ENCODE measurements at places on chromosomes 7 and 10.

DNA sequence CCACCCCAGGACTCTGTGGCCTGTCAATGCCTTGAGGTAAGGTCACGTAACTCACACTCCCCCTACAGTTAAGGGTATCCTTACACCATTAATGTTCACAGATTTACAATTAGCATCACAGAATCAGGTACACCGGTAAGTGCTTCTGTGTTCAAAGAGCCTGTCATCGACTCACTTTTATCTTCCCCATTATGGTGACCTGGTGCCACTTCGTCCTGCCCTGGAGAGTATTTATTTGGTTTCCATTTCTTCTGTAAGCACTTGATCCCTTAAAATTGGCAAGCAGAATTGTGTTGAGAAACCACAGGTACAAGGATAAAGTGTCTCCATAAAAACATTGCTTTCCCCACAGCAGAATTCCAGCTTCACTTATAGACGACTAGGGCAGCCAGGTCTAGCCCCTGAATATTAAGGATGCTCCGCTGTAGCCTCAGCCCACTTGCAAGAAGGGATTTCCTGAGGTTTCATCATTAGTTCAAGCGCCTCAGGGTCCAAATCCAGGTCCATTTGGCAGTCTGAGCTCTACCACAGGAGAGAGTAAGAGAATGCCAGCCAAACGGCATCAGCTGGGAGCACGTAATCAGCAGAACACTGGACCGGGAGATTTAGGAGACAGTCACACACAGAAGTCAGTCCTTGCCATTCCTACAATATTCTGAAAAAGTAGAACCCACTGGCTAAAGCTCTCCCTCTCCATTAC, 10.1 kb downstream of the ATXN7L1 start:
- DNase-seq = no peak

GRCh38 chr10:124336186-124336585, 82.5 kb downstream of the OAT start:
- DNase-seq = no peak

DNA sequence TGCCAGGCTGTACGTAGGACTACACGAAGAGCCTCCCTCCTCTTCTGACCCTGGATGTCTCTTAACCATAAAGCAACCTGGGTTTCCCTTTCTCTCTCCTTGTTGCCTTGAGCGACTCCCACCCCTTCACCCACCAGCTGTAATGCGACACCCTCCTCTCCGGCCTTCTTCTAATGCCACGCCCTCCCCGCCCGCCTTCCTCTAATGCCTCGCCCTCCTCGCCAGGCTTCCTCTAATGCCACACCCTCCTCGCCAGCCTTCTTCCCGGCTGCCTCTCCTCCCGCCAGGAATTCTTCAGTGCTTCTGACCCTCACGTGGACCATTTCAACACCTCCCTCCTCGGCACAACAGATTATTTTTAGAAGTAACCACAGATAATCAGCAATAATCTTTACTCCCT, 348.5 kb upstream of the SHH start:
- no peak for DNase-seq

DNA sequence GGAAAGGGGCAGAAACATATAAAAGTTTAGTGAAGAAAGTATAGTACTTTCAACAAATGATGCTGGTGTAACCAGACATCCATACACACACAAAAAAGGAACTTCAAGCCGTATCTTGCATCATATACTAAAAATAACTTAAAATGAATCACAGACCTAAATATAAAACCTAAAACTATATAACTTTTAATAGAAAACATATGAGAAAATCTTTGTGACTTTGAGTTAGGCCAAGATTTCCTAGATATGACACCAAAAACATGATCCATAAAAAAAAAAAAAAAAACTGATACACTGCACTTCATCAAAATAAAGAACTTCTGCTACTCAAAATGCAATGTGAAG, 40.9 kb downstream of the NUDCD3 start:
- DNase-seq = peak; percentile 68

GRCh38 chr10:101331956-101332355, 22.0 kb upstream of the BTRC start:
- no peak for DNase-seq

GRCh38 chr7:158355456-158356065, 232.1 kb downstream of the PTPRN2 start:
- DNase-seq = no peak

GRCh38 chr7:30920021-30920583, 8.4 kb downstream of the AQP1 start:
- peak; percentile 41 for DNase-seq

- DNase-seq = no peak
These were observed 48.6 kb upstream of the APBB1IP start for GRCh38 chr10:26389533-26389932.

GRCh38 chr7:7565746-7566650, 686 bp upstream of the MIOS start:
- no peak for DNase-seq

DNA sequence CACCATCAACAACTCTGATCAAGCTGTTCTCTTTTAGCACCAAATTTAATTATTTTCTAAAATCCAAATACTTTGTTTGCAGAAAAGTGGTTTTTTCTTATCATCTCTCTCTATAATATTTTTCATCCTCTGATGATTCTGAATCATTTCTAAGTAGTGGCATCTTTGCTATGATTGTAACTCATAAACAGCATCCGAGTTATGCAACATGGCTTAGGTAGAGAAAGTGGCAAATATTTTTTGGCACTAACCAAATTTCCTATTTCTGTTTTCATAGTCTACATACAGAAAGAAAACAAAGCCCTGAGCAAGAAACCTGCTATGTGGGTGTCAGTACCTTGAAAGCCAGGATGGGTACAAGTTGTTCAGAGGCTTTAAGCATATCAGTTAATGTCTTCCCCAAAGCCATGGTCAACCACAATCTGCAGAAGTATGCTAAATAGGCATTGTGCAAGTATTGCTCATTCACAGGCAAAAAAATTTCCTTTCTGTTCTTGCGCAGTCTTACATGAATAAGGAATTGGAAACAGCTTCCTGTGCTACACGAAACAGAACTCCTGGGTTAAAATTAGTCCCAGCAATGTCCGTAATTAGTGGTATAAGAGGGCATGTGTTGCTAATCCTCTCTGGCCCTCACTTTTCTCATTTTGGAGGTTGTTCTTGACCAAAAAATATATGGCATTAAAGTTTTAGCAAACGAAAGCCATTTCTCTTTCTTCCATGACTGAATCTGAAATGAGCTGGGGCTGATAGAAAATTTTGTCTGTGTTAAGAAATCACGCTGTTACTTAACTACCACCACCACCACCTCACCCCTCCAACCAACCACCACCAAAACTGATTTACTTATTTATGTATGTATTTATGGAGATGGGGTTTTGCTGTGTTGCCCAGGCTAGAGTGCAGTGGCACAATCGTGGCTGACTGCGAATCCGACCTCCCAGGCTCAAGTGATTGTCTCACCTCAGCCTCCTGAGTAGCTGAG, 325.6 kb upstream of the MAGI2 start:
- peak; percentile 95 for DNase-seq

All from fibroblast of upper back skin (primary cell).